ENCODE measurements at places on chromosomes 2 and 18.

GRCh38 chr2:96869822-96870625, at the start of gene SEMA4C:
Gene SEMA4C (minus strand): TSS chr2:96870080. CDS start chr2:96867886, 2,194 bp downstream.
- no peak for DNase-seq

- no peak for DNase-seq
These were observed 24.3 kb upstream of the COL6A3 start for GRCh38 chr2:237438080-237438940.

GRCh38 chr2:237140689-237141285, 55.1 kb downstream of the COPS8 start:
- no peak for DNase-seq

- no peak for DNase-seq
These were observed 1.2 kb upstream of the TRAPPC8 start for GRCh38 chr18:31943878-31944816.

DNA sequence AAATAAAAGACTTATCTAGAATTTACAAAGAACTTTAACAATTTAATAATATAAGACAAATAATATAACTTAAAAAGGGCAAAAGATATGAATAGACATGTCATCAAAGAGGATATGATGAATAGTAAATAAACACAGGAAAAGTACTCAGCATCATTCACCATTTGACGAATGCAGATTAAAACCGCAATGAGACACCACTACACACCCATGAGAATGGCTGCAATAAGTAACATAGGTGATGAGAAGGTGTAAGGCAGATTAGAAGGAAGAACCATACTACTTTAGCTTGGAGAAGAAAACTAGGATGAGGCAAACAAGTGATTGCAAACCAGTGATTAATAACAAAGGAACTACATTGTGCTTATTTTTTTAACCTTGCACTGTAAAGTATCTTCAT, 152.0 kb downstream of the CYRIA start:
- DNase-seq, result no peak

- no peak for DNase-seq
These were observed 43.9 kb downstream of the TEX51 start for GRCh38 chr2:126942427-126943203.

DNA sequence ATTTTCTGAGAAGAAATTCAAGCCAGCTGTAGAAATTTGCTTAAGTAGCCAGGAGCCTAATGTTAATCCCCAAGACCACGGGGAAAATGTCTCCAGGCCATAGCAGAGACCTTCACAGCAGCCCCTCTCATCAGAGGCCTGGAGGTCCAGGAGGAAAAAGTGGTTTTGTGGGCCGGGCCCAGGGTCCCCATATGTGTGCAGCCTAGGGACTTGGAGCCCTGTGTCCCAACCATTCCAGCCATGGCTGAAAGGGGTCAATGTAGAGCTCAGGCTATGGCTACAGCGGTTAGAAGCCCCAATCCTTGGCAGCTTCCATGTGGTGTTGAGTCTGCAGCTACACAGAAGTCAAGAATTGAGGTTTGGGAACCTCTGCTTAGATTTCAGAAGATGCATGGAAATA, 14.2 kb upstream of the TTC21B start:
- no peak for DNase-seq

DNA sequence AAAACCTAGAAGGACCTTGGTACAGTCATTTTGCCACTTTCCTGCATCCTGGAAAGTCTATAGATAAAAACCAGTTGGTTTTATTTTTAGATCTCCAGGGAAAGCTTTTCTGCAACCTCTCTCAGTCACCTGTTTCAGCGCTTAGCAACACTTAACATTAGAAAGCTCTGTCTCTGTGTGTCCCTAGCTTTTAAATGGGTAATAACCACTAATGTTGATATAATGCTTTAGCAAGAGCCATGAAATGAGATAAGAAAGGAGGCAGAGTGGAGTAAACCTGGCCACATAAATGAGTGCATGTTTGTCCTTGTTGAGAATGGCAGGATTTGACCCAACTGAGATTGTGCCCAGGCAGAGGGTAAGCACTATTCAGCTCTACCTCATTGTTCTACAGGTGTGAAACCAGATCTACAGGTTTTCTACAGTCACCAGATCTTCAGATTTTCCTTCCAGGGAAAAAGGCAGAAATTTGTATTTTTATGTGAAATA, 44.8 kb downstream of the MARCHF4 start:
- no peak for DNase-seq

DNA sequence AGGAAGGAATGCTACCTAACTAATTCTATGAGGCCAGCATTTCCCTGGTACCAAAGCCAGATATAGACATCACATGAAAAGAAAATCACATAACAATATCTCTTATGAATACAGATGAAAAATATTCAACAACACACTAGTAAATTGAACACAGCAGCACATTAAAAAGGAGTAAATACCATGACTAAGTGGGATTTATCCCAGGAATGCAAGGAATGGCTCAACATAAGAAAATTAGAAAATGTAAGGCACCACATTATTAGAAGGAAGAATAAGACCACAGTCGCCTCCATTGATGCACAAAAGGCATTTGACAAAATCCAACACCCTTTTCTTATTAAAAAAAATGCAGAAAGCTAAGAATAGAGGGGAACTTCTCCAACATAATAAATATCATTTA, 133.9 kb downstream of the TTC32 start:
- no peak for DNase-seq

DNA sequence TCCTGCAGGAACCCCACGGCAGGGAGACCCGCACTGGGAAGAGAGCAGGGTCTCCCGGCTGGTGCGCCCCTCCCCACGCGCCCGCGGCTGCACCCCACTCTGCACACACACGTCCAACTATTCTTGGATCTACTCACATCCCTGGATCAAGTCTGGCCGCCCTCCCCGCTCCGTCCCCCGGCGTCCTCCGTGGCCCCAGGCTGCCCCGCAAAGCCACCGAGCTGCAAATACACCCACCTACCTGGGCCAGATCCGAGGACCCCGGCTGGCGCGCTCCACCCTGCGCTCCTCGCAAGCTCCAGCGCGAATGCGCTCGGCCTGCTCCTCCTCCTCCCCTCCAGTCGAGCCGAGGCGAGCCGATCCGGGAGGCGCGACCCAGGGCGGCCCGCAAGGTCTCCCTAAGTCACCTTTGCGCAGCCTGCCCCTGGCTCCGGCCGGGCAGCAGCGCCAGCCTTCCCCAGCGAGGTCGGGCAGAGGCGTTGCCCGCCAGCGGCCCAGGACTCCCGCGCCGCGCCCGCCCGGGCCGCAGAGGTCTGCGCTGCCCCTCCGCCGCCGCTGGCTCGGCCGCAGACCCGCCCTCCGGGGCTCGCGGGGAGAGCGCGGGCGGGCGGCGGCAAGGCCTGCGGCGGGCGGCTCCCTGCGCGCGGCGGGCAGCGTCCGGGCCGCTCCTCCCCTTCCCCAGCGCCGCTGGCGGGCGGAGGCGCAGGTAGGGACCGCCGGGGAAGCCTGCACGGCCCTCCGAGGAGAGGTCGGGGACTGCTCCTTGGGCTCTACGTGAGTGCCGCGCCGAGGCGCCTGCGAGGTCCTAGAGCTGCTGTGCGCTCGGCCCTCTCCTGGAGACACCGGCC, 126.0 kb downstream of the OSBPL1A start:
- no peak for DNase-seq

GRCh38 chr2:136022396-136023146, 37.1 kb upstream of the DARS1 start:
- DNase-seq, result no peak

DNA sequence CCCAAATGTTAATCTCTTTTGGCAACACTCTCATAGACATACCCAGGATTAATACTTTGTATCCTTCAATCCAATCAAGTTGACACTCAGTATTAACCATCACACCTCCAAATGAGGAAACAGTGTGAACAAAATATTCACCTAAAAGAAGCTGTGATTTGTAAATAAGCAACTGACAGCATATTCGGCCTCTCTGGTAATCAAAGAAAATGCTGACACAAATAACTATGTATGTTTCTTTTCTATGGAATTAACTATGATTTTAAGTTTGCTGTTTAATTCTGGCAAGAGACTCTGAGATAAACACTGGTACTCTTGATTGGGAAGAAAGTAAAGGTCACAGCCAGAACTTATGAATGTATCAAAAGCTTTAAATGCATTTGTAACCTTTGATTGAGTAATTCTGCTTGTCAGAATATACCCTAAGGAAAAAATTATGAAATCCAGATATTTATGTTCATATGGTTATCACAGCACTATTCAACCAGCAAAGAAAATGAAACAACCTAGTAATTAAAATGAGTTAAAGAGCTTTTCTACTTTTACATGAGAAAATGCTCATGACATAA, 3.6 kb upstream of the GYPC start:
- no peak for DNase-seq

DNA sequence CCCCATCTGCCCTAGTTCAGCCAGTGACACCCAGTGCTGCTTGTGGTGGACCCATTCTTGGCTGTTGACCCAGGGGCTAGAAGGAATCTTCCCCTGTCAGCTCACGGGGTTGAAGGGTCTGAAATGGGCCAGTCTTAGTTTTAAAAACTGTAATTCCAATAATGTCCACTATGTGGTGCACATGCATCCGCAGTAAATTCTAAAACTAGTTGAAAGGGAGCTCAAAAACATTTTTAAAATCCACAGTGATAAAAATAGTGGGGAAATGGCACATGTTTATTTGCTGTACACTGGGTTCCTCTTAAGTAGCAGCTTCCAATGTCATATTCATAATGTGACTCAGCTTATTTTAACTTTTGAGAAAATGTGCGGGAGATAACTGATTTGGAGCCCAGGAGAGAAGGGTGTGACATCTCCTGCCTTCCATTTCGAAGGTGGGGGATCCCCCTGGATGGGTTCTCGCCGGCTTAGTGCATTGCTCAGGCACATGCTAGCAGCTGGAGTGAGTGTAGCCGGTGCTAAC, 32.8 kb downstream of the GRHL1 start:
- no peak for DNase-seq

GRCh38 chr18:23316988-23317387, 136.1 kb upstream of the RIOK3 start:
- DNase-seq, result no peak

- no peak for DNase-seq
These were observed 85.2 kb downstream of the EN1 start for GRCh38 chr2:118762290-118762689.

GRCh38 chr2:222942561-222942960, 81.7 kb downstream of the ACSL3 start:
- DNase-seq, result no peak

GRCh38 chr2:50582164-50582563, 449.8 kb downstream of the NRXN1 start:
- DNase-seq, result no peak

DNA sequence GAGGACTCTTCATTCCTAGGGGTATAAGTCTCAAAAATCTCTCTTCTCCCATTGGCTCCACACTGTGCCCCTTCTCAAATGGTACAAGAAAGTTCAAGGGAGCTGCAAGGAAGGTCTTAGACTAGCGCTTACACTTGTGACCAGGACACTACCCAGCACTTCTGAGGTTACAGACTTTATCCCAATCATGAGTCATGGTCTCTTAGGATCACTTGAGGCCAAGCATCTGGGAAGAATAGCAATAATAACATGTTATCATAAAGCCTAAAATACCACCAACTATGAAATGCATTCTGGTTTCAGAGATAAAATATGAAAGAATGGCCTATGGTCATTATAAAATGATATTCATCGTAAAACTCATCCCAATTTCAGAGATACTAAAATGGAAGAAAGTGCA, 309.9 kb upstream of the PKDCC start:
- no peak for DNase-seq

GRCh38 chr2:231177156-231178025, 21.0 kb upstream of the ARMC9 start:
- no peak for DNase-seq

GRCh38 chr2:9461079-9461478, 13.3 kb upstream of the IAH1 start:
- no peak for DNase-seq

DNA sequence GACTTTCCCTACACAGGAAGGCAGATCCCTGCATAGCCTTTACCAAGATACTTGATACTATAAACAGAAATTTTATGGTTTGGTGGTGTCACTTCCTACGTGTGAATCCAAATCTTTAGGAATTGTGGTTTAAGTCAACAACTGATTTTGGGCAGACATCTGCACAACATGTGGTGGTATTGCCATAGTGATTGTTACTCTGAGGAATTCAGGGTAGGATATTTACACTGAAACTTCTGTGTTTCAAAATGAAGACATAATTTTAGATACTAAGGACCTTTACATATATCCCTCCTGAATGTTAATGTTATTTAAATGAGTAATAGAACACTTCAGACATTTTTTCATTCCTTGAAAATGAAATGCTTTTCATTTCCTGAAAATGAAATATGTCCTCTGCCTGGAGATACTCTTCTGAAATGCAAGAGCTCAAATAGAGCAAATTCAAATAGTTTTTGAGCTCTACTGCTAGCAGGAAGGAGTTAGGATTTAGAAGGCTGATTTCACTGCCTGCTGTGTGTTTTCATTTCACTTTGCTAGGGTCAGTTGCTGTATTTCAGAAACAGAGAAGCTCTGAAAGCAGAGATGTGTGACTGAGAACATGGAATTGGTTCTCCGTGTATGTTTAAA, 77.2 kb downstream of the MDH1 start:
- no peak for DNase-seq

DNA sequence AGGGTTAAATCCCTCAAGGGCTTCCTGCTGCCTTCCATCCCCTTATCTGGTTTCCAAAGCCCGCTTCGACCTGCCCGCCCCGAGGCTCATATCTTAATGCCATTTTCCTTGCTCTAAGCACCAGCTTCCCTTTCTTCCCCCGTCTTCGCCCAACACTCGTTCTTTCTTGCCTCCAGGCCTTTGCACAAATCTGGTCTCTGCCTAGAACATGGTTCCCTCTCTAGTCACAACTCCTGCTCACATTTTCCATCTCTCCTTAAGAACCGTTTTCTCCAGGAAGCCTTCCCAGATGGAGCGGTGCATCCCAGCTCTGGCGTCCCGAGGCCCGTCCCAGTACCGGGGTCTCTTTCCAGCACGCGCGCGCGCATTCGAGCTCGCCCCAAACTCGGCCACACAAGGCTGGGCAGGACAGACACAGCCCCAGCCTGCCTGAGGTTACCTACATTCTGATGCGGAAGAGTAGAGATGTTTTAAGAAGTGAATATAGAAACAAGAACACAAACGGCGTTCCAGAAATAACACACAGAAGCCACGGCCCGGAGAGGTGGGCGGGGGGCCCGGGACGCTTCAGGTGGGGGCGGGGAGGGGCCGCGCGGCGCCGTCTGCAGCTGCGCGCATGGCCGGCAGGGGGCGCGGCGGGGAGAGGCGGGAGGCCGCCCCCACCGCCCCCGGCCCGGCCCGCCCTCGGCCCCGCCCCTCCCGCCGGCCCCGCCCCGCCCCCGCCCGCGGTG, at the start of gene DGKD:
TSS of gene DGKD (plus strand) at position 726 of the 731 bp plus-strand sequence. CDS start 25 bp downstream, outside the sequence.
- DNase-seq, result peak; percentile 45

DNA sequence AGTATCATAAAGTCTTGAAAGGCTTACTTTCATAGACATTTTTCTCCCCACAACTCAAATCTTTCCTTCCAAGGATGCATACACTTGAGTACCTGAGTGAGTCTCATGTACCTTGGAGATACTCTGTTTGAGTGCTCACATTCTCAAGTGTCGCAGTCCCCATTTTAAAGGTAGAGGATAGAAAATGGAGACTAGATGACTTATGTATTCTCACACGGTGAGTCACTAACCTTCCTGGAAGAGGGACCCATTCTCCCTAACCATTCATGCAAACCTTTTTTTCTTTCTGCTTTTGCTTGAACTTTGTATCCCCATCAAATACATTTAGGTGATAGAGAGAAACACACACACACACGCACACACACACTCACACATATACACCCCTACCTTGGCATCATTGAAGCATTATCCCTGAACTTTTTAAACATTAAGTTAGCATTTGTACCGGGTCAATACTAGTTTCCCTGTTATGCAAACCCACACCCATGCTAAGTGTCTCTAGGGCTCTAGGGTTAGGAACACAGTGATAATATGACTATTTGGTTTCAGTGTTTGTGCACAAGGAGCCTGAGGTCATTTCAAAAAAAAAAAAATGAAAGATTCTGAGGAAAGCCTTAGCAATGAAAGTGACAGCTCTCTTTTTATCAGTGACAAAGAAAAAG, 236.2 kb downstream of the IKZF2 start:
- DNase-seq, result no peak
